ENCODE measurements at places on chromosomes 2 and 18.
A peak's percentile ranks its signal among the peaks of the same experiment; 100 is the strongest.

DNA sequence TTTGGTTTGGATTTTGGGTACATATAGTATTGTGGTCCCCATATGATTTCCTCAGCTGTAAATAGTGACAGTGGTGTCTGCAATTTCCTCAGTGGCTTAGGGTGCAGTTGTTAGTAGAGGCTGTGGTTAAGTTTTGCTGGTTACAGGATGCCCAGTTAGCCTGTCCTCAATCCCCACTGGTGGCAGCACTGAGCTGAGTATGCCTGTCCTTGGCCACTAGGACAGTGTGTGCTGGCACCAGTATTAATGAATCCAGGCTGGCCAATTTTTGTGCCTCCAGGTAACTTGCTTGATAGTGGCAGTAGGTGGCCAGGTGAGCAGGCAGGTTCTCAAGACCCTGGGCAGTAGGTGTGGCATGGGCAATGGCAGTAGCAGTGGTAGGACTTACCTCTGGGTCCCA is 973.1 kb downstream of the TMEM182 start:
- no peak for DNase-seq

- DNase-seq, result no peak
Observed at GRCh38 chr18:58838165-58838860, 26.4 kb upstream of the ZNF532 start.

DNA sequence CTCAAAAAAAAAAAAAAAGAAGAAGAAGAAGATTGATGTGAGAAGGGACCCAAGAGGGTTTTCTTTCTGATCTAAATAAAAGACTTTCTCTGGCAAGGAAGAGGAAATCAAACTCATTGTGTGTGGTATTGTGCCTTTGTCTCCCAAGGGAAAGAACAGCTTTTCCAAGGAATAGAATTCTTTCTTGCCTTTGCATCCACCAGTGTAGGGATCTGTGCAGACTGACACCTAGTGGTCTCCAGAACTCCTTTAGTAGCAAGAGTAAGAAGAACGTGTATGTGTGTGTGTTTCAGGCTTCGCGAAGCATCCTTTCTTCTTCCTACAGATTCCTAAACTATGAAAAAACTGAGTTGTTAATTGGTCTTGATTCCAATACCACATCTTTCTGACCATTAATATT is 33.5 kb upstream of the CRIM1 start:
- DNase-seq, result peak; percentile 47

DNA sequence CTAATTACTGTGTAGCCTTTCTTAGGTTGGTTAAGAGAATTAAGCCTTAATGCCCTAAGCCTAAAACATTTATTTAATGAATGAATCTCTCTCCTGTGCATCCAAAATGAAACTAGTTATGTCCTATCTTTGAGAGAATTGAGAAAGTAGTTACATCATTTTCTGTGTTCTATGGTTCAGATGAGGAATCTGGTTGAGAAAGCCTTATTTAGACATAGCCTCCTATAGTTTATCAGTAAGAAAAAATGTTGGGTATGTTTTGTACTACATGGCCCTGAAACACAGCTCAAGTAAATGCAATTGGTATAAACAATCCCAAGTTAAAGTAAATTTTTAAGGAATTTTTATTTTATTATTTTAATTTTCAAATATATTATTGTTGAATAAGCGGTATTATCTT is 25.9 kb upstream of the RAMP1 start:
- no peak for DNase-seq

- no peak for DNase-seq
Observed at GRCh38 chr2:240765007-240765406, 55.0 kb downstream of the KIF1A start.

DNA sequence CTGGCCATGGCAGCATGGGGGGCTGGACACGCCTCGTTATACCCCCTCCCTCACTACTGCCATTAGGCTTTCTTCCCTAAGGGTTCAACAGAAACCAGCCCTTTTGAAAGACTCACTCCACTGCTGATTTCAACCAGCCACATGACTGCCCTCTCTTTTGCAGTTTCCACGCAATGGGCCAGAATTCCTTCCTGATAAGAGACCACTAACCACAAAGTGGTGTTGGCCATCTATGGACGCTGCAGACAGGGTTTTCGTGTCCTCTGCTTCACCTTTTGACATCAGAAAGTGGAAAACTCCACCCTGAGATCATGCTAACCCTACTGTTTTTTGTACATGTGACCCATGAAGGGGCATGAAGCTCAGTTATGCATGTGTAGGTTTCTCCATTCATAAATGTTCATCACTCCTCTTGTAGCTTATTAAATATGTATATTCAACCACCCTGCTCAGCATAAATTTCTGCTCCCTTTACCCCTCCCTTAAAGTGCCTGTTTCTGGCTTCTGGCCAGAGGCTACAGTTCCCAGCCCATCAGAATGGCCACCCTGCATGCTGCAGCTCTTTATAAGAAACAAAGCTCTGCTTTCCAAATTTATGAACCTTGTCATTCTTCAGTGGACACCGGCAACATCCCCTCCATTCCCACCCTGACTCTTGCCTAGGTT is 106.6 kb upstream of the MSH6 start:
- no peak for DNase-seq

- no peak for DNase-seq
Observed at GRCh38 chr2:223215254-223215516, 163.2 kb downstream of the KCNE4 start.

GRCh38 chr2:120984452-120985173 is 248.9 kb downstream of the GLI2 start:
- no peak for DNase-seq

DNA sequence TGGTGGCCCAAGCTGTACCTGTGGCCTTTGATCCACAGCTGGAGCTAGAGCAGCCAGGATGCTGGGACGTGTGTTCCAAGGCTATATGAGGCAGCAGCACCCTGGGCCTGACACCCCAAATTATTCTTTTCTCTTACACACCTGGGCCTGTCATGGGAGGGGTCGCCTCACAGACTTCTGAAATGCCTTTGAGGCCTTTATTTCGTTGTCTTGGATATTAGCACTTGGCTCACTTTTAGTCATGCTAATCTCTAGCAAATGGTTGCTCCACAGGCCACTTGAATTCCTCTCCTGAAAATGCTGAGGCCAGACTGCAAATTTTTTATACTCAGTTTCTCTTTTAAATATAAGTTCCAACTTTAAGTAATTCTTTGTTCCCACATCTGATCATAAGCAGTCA is 22.0 kb upstream of the IL1R2 start:
- no peak for DNase-seq

DNA sequence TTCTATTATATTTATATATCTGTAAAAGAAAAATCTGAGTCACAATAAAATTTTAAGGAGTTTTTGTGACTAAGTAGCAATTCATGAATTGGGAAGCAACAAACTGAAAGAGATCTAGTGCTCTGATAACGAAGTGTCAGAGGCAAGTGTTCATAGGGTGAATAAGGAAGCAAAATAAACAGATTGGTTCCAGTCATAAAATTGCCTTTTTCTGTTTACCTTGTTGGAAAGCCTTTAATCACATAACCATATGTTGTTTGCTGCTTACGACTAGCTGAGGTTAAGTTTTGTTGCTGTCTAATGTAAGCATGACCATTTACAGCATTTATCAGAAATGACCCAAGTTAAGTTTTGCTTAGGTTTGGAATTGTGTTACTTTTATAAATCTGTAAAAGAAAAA is 358.9 kb downstream of the ARL6IP6 start:
- no peak for DNase-seq

GRCh38 chr2:20604401-20604911 is 46.4 kb downstream of the HS1BP3 start:
- no peak for DNase-seq

GRCh38 chr2:50231510-50231909 is 800.4 kb downstream of the NRXN1 start:
- DNase-seq, result no peak

GRCh38 chr2:187640926-187641510 is 86.8 kb upstream of the TFPI start:
- DNase-seq, result no peak

DNA sequence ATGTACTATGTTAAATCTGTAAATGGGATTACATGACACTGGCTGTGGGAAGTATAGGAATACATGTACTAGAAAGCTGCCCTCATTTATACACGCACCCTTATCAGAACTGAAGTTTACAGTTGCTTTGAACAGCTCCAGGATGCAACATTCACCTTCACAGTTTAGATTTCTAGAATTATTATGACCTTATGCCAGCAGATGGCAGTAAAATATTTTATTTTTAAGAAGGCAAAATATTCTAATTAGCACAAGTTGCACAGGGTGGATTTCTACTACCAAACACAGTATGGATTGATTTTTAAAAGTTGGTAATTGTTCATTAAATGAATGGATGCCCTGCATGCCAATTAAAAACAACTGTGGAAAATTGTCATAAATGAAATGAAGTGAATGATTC is 670.4 kb downstream of the KCNJ3 start:
- peak; percentile 13 for DNase-seq

GRCh38 chr18:4143585-4143984 is 311.5 kb downstream of the DLGAP1 start:
- no peak for DNase-seq

Data from HFFc6 (cell line).